CD4-positive, CD25-positive, alpha-beta regulatory T cell (primary cell): ENCODE measurements at places on chromosomes 6 and 20.

GRCh38 chr6:163645560-163645959, 231.0 kb downstream of the QKI start:
- DNase-seq: no peak

GRCh38 chr6:16969699-16970655, 131.9 kb upstream of the STMND1 start:
- DNase-seq: no peak

- DNase-seq: no peak
Measured at GRCh38 chr6:134307870-134308269, 10.0 kb downstream of the SGK1 start.

- DNase-seq: no peak
Measured at GRCh38 chr6:167098825-167099225, 24.1 kb upstream of the CCR6 start.

GRCh38 chr6:163243083-163243482, 171.4 kb upstream of the QKI start:
- DNase-seq: no peak

- no peak for DNase-seq
Measured at GRCh38 chr6:50097966-50098640, 48.4 kb upstream of the DEFB112 start.

DNA sequence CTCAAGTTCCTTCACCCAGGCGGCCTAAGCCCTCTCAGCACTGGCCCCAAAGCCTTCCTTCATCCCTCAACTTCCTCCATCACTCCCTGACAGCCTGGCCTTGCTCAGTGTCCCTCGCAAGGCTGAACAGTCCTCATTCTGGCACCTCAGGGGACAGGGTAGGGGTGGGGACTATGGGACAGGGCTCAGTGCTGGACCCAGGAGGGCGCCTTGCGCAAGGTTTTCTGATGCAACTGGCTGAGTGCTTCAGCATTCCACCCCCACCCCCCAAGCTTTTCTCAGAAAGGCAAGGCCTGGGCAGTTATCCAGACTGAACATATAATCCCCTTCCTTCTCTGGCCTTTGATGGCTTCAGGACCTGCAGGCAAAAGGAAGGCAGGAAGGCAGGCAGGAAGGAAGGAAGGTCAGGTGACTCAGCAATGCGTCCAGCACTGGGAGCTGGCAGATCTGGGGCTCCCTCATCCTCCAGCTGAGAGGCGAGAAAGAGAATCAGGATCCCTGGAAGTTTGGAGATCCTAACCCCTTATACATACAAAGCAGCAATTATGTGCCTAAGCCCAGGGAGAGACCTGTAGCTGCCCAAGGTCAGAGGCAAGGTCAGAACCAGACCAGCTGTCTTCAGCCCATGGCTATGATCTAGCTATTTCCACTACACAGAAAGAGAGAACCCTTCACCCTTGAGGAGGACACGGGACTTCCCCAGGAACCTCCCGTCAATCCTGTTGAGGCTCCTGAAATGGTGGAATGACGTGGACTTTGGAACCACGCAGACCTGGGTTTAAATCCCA, 8.6 kb upstream of the TRIB3 start:
- DNase-seq: no peak

DNA sequence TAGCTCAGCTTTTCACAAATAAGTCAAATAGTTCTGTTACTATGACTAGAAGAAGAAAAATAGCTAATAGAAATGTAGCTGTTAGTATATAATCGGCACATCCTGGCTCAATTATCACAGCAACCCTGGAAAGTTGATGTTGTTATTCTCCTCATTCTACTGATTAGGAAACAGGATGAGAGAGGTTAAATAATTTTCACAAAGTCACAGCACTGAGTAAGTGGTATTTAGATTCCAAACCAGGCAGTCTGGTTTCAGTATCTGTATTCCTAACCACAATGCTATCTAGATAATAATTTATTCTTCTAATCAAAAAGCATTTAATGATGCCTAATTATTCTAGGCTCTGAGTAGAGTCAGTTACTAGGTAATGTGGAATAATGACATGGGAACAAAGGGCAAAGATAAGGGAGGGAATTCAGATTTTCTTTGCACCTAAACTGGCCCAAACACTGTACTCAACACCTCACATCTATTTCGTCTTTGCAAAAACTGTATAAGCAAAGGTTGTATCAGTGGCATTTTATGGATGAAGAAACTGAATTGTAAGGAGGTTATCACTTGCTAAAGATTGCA, 51.3 kb downstream of the PDE7B start:
- DNase-seq: no peak

GRCh38 chr6:21061892-21062291, 527.6 kb downstream of the CDKAL1 start:
- no peak for DNase-seq

GRCh38 chr6:114267897-114268296, 74.9 kb downstream of the HS3ST5 start:
- DNase-seq: no peak

- no peak for DNase-seq
Measured at GRCh38 chr6:168315596-168315995, 4.0 kb downstream of the DACT2 start.

- DNase-seq: no peak
Measured at GRCh38 chr6:113433335-113433991, 423.7 kb upstream of the MARCKS start.

GRCh38 chr20:44646641-44647274, 4.7 kb downstream of the ADA start:
- peak; percentile 68 for DNase-seq

- no peak for DNase-seq
Measured at GRCh38 chr6:143449082-143449713, 1.3 kb downstream of the ADAT2 start.

GRCh38 chr6:28648035-28648877, 122.6 kb downstream of the GPX5 start:
- peak; percentile 56 for DNase-seq

GRCh38 chr6:110656492-110656891, 158.8 kb downstream of the CDK19 start:
- no peak for DNase-seq

GRCh38 chr20:47784599-47785310, 526 bp downstream of the SULF2 start:
- no peak for DNase-seq

- DNase-seq: no peak
Measured at GRCh38 chr20:50366270-50367103, 143.7 kb upstream of the PTPN1 start.

GRCh38 chr20:21640556-21640955, 64.9 kb upstream of the PAX1 start:
- no peak for DNase-seq

- no peak for DNase-seq
Measured at GRCh38 chr6:10624836-10625235, 69.6 kb downstream of the C6orf52 start.

- no peak for DNase-seq
Measured at GRCh38 chr6:17267566-17267965, 13.6 kb upstream of the RBM24 start.

DNA sequence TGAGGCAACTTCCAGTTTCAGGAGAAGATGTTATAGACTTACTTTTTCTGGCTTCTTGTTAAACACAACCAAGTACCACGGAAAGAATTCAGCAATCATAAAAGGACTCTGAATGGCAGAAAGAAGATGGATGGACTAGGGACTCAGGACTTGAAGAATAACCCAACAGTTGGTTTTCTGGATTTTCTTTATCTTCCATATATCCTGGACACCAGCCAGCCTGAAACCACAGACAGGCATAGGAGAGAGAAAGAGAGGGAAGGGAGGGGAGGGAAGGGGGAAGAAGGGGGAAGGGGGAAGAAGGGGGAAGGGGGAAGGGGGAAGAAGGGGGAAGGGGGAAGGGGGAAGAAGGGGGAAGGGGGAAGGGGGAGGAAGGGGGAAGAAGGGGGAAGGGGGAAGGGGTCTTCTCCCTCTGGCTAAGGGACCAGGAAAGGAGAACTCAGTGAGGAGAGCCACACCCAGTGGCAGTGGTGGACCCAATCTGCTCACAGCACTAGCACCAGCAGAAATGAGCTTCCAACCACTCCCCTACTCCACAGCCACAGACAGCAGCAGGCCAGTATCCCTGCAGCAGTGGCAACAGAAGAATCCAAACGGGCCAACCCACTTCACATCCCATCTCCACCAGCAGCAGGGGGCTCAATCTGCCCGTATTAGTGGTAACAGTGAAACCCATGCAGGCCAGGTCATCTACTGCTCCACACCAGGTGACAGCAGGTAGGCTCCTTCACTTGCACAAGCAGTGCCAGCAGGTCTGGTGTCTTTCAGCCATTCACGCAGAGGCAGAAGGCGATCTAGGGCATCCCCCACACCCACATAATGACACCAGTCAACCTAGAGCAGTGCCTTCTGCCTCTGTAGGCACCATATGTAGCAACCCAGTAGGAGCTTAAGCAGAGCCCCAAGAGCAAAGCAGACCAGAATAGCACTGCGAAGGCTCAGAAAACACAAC, 78.6 kb downstream of the TRMT6 start:
- DNase-seq: no peak

GRCh38 chr6:157281570-157281969, 41.7 kb downstream of the TMEM242 start:
- no peak for DNase-seq

DNA sequence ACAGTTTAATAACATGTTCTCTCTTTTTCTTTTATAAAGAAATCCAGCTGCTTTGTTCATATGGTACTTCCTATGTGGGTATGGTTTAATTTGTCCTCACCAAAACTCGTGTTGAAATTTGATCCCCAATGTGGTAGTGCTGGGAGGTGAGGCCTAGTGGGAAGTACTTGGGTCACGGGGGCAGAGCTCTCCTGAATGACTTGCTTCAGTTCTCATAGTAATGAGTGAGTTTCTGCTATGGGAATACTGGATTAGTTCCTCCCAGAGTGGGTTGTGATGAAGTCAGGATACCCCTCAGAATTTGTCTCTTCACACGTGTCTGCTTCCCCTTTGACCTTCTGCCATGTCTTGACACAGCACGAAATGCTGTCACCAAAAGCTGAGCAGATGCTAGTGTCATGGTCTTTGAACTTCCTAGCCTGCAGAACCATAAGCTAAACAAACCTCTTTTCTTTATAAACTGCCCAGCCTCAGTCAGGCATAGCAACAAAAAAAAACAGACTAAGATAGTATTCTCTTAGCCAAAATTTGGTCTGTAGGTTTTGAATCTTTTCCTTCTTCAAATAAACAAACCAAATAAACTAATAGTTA, 87.8 kb upstream of the HS3ST5 start:
- DNase-seq: no peak

- DNase-seq: no peak
Measured at GRCh38 chr6:106026748-106027715, 59.1 kb upstream of the PRDM1 start.

DNA sequence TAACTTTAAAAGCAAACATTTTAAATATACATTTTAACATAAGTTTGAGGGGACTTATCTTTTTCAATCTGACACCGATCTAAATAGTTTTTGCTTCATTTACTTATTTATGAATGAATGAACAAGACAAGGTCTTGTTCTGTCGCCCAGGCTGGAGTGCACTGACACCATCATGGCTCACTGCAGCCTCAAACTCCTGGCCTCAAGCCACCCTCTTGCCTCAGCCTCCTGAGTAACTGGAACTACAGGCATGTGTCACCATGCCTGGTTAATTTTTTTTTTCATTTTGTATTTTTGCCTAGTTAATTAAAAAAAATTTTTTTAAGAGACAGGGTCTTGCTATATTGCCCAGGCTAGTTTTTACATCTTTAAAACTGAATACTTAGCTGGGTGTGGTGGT, 25.4 kb downstream of the FBXO9 start:
- DNase-seq: no peak

- DNase-seq: no peak
Measured at GRCh38 chr20:3541887-3542721, 71.3 kb downstream of the ATRN start.

DNA sequence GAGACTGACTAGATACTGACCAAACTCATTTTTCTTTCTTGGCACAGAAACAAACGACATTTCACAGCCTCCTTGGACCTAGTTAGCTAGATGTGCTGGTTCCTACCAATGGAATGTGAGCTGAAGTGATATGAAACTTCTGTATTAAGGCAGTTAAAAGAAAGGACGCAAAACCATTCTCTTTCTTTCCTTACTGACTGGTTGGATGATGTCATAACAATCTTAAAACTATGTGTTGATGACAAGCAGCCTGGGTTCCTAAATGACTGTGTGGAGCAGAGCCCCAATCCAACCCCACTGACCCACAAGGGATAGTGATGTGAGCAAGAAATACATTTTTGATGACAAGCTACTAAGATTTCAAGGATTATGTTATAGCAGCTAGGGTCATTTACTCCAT, 35.6 kb downstream of the CEP162 start:
- DNase-seq: no peak

DNA sequence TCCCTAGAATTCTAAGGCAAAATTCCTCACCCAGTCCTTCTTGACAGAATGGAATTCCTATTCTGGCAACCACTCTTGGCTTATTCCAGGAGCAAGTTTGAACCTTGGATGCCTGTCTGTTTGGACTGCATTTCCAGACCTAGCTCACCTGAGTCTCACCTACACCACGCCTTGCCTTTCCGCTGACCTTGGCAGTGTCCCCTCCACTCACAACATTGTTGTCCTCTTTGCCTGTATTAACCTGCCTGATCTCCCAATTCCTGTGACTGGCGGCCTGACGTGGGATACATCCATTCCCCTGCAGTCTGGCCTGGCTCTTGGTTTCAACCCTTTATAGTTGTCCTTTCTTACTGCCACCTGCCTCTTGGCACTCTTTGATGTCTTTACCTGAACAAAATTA, 281.4 kb upstream of the SOX4 start:
- no peak for DNase-seq

DNA sequence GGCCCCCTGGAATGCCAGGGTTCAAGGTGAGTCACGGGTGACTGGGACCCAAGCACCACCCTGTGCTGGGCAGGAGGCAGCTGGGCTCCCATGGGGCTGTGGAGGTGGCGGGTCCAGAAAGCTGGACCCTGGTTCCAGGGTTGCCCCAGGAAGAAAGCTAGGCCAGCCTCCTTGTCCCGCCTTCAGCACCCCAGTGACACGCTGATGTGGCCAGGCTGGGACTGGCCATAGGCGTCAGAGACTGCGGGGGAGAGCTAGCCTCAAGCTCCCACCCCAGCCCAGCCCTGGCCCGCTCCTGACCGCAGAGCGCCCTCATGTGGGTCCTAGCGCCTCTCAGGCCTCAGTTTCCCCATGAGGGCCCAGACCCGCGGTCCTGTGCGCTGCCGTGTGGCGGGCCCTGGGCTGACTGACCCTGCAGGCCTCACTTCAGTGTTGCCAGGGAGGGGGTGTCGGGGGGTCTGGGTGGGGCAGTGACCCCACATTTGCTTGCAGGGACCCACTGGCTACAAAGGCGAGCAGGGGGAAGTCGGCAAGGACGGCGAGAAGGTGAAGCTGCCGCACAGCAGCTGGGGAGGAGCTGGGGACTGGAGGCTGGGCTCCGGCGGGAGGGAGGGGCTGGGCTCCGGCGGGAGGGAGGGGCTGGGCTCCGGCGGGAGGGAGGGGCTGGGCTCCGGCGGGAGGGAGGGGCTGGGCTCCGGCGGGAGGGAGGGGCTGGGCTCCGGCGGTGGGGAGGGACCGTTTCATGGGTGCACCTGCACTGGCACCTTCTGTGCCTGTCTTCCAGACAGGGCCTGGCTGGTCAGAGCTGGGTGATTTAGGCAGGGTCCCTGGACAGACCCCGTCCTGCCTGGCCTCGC, 7.9 kb downstream of the COL9A3 start:
- DNase-seq: peak; percentile 31
